ENCODE measurements at places on chromosomes 12 and 14.

DNA sequence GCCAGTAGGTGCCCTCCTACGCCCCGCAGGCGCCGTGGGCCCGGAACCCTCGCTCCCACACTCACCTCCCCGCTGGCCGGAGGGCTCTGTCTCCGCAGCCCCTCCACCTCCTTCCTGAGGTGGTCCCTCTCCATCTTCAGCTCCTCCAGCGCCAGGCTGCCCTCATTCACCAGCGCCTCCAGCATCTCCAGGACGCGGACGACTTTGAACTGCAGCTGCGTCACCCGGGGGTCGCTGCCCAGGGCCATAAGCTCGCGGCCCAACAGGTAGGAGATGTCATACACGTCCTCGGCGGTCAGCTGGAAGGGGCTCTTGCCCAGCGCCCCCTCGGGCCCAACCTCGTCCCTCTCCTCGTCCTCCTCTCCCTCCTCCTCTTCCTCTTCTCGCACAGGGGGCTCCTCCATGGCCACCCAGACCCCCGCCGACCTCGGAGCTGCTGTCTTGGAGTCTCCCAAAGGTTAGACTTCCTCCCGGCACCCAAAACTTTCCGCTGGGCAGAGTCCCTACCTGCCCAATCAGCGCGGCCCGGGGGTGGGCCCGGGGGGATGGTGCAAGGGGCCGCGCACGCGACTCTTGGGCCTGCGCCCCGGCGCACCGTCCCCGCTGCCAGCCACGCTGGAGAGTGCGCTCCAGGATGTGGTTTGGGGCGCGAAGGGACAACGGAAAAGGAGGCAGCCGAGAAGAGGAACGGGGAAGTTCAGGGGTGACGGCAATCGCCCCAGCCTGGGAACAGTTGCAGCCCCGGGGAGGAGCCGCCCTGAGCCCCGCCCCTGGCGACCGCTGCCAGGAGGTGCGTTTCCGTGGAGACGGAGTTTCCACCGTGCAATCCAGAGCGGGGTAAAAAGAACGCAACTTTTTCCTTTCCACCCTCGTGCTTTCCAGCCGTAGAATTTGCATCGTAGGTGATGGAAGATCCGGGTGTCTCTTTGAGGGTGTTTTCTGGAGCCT lies at the start of gene RILPL2:
RILPL2 (minus strand) TSS at position 668 of the 948 bp plus-strand sequence; CDS start at position 404, 264 bp downstream.
- DNase-seq, result peak; percentile 80

- no peak for DNase-seq
Measured at GRCh38 chr14:58200480-58200841, 512 bp downstream of the ACTR10 start.

DNA sequence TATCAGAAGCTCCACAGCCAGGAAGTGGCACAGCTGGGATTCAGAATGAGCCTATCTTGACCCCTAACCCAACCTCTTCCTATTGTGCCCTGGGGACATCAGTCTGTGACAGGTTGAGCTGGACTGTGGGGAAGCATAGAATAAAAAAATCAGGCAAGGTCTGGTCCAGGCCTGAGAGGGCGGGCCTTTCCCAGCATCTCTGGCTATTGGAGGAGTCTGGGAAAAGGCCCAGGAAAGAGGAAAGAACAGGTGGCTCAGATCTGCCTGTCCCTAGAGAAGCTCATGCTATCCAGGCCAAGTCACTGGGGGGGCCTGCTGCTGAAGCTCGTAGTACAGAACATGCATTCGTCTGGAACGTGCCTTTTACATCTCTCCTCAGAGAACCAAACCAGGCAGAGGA lies 100.5 kb downstream of the PPM1H start:
- DNase-seq, result peak; percentile 41

GRCh38 chr14:58808828-58809227 lies 171.1 kb downstream of the DACT1 start:
- peak; percentile 82 for DNase-seq

DNA sequence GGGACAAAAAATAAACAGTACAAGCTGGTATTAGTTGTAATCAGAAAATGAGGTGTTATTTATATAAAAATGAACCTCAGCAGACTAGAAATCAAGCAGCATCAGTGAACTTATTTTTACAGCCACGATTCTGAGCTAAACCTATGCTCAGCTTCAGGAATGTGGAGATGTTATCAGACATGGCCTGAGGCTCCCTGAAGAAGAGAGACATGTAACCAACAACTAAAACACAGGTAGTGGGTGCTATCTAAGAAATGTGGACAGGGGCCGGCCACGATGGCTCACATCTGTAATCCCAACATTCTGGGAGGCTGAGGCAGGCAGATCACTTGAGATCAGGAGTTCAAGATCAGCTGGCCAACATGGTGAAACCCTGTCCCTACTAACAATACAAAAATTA lies 534.3 kb downstream of the VRK1 start:
- DNase-seq, result no peak

GRCh38 chr12:32902287-32902997 lies 5.9 kb upstream of the PKP2 start:
- DNase-seq, result no peak

DNA sequence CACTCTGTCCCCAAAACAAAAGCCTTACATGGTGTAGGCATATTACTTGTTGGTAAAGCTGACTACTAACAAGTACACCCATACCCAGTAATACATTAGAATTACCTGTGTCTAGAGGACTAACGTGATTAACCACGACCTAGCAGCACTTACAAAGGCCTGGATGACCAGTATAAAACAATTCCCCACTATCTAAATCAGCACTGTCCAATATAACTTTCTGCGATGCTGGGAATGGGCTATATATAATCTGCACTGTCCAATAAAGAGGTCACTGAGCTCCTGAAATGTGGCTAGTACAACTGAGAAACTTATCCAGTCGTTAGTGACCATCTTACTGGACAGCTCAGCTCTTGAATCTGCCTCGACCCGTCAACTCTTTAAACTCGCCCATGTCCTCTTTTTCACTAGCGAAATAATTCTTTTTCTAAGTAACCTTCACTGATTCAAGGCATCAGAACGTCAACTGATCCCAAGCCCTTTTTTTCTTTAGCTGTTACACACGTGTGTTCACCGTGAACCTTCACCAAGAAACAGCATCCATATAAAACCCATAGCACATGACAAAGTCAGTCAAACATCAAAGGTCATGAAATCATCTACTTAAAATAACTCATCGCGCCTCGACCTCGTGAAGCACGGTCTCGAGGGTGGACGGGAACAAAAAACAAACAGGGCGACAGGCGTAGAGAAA lies 905 bp upstream of the CIPC start:
- peak; percentile 56 for DNase-seq

GRCh38 chr14:101230161-101230850 lies 326.8 kb upstream of the RTL1 start:
- DNase-seq, result no peak

DNA sequence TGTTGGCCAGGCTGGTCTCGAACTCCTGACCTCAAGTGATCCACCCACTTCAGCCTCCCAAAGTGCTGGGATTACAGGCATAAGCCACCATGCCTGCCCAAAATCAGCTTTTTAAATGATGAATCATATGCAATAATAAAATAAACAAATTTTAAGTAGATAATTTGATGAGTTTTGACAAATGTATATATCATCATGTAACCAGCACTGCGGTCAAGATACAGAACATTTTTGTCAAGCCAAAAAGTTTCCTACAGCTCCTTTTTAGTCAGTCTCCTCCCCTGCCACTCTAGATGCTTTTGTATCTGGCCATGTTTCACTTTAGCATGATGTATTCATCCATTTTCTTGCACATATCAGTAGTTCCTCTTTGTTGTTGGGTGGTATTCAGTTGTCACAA lies 17.2 kb downstream of the FRMD6 start:
- no peak for DNase-seq

- DNase-seq, result peak; percentile 99
Measured at GRCh38 chr14:73764406-73765280, 50.5 kb upstream of the PNMA1 start.

GRCh38 chr14:52706286-52706685 lies 714 bp upstream of the PSMC6 start:
- DNase-seq, result peak; percentile 40

DNA sequence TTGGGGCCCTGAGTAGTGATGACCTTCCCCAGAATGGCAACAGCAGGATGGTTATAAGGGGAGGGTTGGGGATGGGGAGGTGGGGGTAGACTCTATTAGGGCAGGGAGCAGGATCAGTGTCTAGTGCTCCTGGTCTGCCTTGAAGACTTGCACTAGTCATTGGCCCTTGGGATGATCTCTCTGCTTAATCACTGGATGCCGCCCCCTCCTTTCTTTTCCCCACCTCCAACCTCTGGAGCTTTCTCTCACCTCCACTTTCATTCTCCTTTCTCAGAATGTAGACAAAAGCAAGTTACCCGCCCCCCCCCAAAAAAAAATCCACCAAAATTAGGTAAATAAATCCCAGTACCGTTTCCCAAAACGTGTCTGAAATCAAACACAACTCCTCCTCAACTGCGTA lies 2.8 kb upstream of the KCNK10 start:
- no peak for DNase-seq

DNA sequence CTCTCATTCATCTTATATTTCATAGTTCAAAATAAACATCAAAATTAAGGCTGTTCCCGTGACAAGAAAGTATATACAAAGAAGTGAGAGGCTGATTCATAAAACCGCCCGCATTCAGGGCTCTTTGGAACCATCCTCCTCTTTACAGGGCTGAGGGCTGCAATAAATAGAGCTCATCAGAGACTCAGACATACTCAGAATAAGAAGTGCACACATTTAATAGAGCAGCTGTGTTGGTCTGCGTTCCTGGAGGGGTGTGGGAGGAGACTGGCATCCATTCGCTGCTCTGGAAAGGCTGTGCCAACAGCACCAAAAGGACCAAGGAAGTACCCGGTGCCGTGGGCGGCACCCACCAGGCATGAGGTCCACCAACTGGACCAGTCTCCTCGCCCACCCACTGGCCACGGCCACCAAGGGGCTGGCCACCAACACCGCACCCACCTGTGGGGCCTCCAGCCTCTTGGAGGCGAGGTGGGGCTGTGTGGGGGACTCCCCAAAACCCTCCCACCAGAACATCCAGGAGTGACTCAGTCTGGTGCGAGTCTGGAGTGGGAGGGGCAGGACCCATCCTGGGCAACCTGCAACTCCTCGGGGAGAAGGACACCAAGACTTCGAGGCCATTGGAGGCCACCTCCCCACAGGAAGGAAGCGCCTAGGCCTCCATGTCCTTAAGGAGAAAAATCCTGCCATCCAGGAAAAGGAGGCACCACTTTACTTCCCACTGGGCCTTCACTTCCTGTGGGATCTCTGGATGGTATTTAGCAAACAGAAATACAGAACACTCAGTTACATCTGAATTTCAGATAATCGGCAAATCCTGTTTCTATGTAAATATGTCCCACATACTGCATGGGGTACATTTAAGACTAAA lies 32.7 kb downstream of the VCPKMT start:
- no peak for DNase-seq

DNA sequence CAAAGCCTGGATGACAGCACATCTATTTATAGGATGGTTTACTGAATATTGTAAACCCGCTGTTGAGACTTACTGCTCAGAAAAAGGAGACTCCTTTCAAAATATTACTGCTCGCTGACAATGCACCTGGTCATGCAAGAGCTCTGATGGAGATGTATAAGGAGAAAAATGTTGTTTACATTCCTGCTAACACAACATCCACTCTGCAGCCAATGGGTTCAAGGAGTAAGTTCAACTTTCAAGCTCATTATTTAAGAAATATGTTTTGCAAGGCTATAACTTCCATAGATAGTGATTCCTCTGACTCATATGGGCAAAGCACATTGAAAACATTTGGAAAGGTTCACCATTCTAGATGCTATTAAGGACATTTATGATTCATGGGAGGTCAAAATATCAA lies 201.7 kb downstream of the SNAPC1 start:
- DNase-seq, result no peak

- no peak for DNase-seq
Measured at GRCh38 chr12:30617346-30618016, 78.2 kb downstream of the IPO8 start.

GRCh38 chr14:87043667-87044200 lies 949.2 kb downstream of the GALC start:
- no peak for DNase-seq

- peak; percentile 30 for DNase-seq
Measured at GRCh38 chr12:30792648-30793499, 38.1 kb upstream of the CAPRIN2 start.

DNA sequence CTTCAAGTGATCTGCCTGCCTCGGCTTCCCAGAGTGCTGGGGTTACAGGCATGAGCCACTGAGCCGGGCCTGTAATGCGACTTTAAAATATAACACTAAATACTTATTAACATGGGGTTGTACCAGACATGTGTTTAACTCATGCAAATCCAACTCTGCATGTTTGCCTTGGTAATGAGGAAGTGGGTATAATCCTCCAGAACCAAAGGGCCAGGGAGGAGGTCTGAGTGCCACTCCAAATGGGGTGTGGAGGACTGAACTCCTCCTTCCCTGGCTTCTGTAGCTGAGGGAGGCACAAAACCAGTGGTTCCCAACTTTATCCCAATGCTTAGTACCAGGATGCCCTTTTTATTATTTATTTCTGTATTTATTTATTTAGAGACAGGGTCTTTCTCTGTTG lies 61.6 kb upstream of the MED13L start:
- DNase-seq, result no peak

- no peak for DNase-seq
Measured at GRCh38 chr12:68750506-68750905, 4.5 kb downstream of the SLC35E3 start.

All from LHCN-M2 (cell line).